Pulmonary artery endothelial cell (primary cell): ENCODE measurements at places on chromosomes 16 and 17. TPM values are rescaled to one million over a fixed set of nuclear protein-coding genes. Genes with fewer than 3 reads are reported as not detected.

KRTAP4-4 gene
- total RNA-seq = not detected in 2 replicates

FOXN1 gene
- total RNA-seq = not detected in 2 replicates

SLC52A1 gene
- 0.07 TPM in 2 replicates for total RNA-seq

RNF151 gene
- not detected in 2 replicates for total RNA-seq

C17orf113 gene
- total RNA-seq = 0.11 and 0.26 TPM in 2 replicates

C1QTNF8 gene
- total RNA-seq = not detected in 2 replicates

PRSS53 gene
- 0.92 TPM in 2 replicates for total RNA-seq

PIPOX gene
- 0.92 and 2.0 TPM in 2 replicates for total RNA-seq

SKAP1 gene
- not detected in 2 replicates for total RNA-seq

SMIM36 gene
- not detected in 2 replicates for total RNA-seq

CMTM2 gene
- total RNA-seq = not detected in 2 replicates

CDR2L gene
- 13.4 and 15.7 TPM in 2 replicates for total RNA-seq

TBC1D3K gene
- total RNA-seq = not detected in 2 replicates

NSF gene
- total RNA-seq = 44.6 and 50.9 TPM in 2 replicates

KRT20 gene
- total RNA-seq = not detected in 2 replicates
